ENCODE measurements at places on chromosomes 1 and 21.

DNA sequence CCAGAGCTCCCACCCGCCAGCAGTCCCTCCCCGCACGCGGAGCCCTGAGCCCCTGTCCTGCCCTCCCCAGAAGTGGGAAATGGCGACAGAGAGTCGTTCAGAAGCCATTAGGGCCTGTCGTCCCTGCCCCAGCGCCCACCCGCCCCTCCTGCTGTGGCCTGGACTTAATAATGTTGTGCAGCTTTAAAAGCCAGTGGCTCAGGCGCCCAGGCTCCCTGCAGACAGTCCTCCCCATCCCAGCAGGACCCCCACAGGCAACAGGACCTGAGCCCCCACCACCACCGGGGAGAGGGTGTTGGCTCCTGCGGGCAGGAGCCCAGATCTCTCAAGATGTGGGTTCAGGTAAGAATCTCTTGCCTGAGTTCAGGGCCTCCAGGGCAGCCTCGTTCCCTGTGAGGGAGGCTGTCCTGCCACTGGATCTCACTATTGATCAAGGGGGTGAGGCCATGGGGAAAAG, 125.3 kb upstream of the RUNX3 start:
- DNase-seq, result no peak

DNA sequence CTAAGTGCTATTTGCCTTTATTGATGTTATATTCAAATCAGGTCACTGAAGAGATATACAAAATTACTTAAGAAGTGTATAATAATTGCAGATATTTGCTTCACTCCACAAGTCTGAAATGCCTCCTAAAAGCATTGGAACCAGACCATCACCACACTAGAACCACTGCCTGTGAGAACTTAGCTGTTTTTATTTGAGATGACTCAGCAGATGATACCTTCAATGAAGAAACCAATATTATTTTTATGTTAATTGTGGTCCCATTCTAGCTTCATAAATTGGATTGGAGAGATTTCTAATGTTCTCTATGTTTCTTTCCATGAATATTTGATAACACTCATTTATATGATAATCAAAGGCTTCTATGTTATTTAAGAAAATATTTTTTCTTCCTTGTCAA, 740.6 kb downstream of the KCNT2 start:
- DNase-seq, result no peak

GRCh38 chr1:164498792-164499191, 60.2 kb upstream of the PBX1 start:
- DNase-seq, result no peak

DNA sequence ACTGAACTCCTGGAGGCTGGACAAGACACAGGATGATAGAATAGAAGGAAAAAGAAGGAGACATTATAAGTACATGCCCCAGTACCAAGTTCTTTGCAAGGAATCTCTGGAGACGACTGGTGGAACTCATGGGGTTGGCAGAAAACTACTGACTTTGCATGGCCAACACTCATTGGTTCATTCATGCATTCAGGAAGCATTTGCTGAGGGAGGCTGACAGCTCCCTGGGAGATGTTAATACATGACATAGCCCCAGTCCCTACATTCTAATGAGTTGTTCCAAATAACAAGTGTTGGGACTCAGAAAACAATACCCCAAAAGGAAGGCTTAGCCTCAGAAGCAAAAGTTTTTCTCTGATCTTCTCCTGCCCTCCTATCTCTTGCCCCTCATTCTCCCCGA, 172.8 kb upstream of the IRF2BP2 start:
- no peak for DNase-seq

- DNase-seq, result no peak
These were observed 30.4 kb upstream of the RNF2 start for GRCh38 chr1:185014941-185015340.

DNA sequence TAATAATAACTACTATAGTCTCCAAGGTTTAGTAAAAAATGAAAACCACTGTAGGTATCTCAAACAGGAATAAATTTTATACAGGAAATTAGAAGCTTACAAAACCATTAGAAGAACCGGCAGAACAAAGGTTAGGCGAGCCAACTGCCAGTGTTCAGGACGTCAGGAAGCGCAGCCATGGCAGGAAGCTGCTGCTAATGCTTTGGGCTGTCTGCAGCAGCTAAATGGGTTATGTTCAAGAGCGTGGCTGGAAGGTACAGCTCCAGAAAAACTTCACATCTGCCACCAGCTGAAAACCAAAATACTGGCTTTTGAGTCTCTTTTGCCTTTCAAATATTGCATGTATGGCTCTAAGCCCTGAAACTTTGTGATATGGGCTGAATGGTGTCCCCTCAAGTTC, 35.7 kb upstream of the MYSM1 start:
- no peak for DNase-seq

DNA sequence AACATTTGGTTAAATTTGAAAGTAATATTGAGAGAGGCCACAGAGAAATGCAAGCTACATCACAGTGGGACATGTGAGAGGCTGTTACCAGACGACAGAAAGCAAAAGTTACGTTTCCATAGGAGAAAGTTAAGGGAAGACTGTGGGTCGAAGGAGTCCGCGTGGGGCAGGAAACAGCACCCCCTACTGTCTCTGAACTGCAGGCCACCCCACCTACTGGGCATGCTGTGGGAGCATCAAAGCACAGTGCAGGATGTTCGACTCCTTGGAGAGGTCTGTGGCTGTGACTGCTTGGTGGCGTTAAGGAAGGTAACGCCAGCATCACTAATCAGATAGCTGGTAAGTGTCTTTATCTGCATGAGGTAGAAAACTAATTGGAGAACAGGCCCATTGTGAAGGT, 123.9 kb downstream of the PTBP2 start:
- DNase-seq, result peak; percentile 40

GRCh38 chr1:36628804-36629203, 146.1 kb upstream of the CSF3R start:
- DNase-seq, result no peak

- DNase-seq, result no peak
These were observed 92.6 kb downstream of the PCBP3 start for GRCh38 chr21:45736042-45736689.

GRCh38 chr1:229879746-229880145, 187.3 kb upstream of the GALNT2 start:
- DNase-seq, result no peak

- DNase-seq, result no peak
These were observed 31.1 kb downstream of the FYB2 start for GRCh38 chr1:56788102-56788501.

DNA sequence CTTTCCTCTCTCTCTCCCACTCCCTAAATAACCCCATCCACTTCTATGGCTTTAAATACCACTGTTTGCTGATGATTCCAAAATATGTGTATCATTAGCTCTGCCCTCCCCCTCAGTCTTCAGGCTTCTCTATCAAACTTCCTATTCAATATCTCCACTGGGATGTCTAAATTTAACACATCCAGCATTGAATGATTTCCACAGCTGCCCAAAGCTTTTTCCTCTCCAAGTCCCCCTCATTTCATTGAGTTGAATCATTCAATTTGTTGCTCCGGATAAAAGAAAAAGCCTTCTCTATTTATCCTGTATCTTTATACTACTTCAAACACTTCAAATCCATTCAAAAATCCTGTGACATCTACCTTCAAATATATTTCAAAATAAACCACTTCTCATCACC, 225.0 kb downstream of the SEC16B start:
- DNase-seq, result no peak

DNA sequence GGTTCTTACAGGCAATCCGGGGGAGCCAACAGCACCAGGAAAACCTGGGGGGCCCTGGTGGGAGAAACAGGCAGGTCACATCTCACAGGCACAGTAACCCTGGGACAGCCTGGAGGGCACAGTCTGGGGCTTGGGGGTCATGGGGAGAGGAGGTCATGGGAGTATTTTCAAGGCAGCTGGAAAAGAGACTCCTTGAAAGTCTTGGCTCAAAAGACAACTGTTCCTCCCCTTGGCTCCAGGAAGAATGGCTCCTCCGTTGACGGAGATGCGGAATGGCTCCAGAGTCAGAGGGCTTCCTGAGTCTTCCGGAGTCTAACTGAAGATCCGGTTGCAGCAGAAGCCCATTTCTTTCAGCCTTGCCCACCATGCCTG, 25.9 kb upstream of the PEF1 start:
- no peak for DNase-seq

DNA sequence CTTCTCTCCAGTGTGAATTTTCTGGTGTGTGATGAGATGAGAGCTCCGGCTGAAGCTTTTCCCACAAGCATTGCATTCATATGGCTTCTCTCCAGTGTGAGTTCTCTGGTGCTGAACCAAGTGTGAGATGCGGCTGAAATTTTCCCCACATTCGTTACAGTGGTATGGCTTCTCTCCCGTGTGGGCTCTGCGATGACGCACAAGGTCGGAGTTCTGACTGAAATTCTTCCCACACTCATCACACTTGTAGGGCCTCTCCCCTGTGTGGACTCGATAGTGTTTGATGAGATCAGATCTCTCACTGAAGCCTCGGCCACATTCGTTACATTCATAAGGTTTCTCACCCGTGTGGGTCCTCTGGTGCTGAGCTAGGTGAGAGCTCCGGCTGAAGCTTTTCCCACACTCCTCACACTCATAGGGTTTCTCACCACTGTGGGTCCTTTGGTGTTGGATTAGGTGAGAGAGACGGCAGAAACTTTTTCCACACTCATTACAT, 7.4 kb downstream of the ZNF436 start:
- peak; percentile 32 for DNase-seq

DNA sequence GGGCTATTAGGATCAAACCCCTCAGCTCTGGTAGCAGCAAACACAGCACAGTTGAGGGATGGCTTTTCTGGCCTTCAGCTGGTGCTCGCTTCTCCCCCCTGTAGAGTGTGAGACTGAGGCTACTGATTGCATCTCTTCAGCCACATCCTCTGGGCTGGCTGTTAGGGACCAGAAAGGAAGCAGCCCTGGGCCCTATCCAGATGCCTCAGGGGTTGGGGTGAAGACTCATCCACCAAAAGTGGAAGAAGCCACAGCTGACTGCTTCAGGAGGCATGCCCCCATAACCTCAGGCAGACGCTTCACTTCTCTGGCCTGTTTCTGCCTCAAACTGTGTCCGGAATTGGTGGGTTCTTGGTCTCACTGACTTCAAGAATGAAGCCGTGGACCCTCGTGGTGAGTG, 6.2 kb upstream of the TMEM200B start:
- no peak for DNase-seq

GRCh38 chr1:95207223-95207935, 26.6 kb upstream of the RWDD3 start:
- DNase-seq, result no peak

DNA sequence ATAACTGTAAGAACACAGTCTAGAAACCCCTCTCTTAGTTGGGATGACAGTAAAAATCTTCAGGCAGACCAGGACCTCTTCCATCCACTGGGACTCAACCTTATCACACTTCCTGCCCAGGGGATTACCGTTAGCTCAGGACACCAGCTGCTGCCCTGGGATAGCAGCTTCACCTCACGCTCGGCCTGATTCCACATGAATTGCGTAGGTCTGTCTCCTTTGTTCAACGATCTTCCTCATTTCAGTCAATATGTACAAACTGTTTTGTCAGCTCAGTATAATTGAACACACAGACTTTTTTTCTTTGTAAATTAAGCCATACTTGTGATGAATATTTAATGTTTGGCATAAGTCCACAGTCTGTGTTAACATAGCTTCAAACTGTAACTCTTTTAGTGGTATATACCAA, 290.4 kb downstream of the GRIK1 start:
- DNase-seq, result no peak

GRCh38 chr1:19046972-19047731, 90.7 kb upstream of the IFFO2 start:
- no peak for DNase-seq

GRCh38 chr1:27031235-27032118, 18.8 kb upstream of the TENT5B start:
- peak; percentile 71 for DNase-seq

DNA sequence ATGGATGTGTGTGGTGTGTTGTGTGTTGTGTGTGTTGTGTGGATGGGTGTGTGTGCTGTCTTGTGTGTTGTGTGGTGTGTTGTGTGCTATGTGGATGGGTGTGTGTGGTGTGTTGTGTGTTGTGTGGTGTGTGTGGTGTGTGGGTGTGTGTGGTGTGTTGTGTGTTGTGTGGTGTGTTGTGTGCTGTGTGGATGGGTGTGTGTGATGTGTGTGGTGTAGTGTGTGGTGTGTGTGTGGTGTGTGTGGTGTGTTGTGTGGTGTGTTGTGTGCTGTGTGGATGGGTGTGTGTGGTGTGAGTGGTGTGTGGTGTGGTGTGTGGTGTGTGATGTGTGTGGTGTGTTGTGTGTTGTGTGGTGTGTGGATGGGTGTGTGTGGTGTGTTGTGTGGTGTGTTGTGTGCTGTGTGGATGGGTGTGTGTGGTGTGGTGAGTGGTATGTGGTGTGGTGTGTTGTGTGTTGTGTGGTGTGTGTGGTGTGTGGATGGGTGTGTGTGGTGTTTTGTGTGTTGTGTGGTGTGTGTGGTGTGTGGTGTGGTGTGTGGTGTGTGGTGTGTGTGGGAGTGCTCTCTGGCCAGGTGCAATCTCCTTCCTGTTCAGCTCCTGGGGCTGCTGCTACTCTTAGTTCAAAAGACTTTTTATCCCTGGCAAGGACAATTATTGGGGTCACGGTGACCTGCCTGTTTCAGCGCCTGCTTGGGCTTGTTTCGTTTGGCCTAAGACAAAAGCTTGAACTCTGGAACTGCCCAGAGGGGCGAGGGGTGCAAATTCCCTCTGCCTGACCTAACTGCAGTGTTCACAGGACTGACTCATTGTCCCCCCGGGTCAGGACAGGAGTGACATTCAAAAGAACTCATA, 101.1 kb downstream of the UBIAD1 start:
- DNase-seq, result no peak

- DNase-seq, result no peak
These were observed 8.0 kb upstream of the SIM2 start for GRCh38 chr21:36690628-36691554.

DNA sequence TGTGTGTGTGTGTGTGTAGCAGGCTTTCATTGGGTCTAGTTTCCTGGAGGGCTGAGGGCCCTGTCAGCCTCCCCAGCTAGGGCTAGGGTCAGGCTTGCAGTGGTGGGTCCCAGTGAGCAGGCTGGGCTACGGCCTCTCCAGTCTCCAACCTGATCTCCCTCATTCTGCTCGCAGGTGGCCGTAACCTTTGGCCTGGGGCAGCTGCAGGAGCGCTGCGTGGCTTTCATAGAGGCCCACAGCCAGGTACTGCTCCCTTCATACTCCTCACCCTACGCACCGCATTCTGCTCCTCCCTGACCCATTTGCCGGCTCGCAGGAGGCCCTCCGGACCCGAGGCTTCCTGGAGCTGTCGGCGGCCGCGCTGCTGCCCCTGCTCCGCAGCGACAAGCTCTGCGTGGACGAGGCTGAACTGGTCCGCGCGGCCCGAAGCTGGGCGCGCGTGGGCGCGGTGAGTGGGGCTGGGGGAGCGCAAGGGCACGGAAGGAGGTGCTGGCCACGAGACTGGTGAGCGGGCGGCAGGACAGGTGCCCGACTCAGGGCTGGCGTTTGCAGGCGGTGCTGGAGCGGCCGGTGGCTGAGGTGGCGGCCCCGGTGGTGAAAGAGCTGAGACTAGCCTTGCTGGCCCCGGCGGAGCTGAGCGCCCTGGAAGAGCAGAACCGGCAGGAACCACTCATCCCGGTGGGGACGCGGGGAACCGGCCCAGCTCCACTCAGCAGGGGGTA, 4.7 kb downstream of the BTBD19 start:
- DNase-seq, result no peak

DNA sequence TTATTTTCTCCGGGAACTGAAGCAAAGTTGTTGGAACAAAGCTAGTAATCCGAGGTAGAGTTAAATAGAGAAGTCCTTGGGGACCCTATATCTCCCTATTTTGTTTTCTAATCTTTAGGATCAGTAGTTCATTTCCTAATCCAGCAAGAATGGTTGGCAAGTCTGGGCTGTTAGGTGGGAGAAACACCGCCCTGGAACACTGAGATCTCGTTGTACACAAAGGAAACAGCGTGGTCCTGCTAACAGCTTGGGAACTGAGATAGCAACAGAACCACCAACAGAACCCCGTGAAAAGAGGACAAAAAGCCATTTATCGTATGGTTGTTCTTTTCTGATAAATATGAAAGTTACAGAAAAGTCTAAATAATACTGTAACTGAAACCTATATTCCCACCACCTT, 121.9 kb upstream of the CDC42BPA start:
- DNase-seq, result no peak

Measured in cardiac fibroblast (primary cell).